ENCODE measurements at places on chromosomes 2 and 18. TPM values are rescaled to one million over a fixed set of nuclear protein-coding genes. Genes with fewer than 3 reads are reported as not detected.

ADRA2B gene
- 1.2 TPM for total RNA-seq

AQP12B gene
- not detected for total RNA-seq

ZSWIM2 gene
- 1.2 TPM for total RNA-seq

GYPC gene
- 175 TPM for total RNA-seq

CYB5A gene
- 353 TPM for total RNA-seq

AFF3 gene
- total RNA-seq: 4.5 TPM

DNA sequence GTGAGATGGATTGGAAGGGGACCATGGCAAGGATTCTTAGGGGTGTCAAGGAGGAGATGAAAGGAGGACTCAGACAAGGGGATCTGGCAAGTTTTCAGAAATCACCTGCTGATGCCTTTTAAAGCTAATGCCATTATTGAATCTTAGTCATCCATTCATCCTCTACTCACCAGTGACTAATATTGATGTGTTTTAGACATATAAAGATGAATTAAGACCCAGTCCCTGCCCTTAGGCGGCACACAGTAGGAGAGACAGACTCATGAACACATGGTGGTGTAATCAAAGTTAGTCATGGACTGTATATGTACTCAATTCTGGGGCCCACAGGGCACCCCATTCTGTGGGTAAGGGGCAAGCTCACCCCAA, 56.5 kb upstream of the ATL2 start:
- DNase-seq: no peak

DNA sequence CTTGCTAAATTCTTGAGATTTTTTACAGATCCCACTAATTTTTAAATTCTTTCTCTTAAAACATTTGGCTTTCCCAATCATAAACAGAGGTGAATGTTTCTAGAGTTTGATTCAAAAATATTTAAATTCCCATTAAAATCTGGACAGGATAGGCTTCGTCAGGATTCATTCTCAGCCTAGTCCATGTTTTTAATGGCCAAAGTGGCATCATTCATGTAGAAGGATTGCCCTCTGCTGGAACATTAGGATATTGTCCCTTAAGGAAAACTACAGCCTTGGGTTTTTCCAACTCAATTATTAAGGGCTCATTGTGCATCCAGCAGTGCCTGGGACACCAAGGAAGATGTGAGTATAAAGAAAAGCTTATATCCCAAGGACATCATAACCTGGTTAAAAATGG, 71.7 kb downstream of the TPGS2 start:
- DNase-seq: no peak

- DNase-seq: no peak
These were observed 43.0 kb upstream of the EFEMP1 start for GRCh38 chr2:55966401-55967118.

GRCh38 chr2:7999683-8000476, 682.0 kb upstream of the ID2 start:
- no peak for DNase-seq

DNA sequence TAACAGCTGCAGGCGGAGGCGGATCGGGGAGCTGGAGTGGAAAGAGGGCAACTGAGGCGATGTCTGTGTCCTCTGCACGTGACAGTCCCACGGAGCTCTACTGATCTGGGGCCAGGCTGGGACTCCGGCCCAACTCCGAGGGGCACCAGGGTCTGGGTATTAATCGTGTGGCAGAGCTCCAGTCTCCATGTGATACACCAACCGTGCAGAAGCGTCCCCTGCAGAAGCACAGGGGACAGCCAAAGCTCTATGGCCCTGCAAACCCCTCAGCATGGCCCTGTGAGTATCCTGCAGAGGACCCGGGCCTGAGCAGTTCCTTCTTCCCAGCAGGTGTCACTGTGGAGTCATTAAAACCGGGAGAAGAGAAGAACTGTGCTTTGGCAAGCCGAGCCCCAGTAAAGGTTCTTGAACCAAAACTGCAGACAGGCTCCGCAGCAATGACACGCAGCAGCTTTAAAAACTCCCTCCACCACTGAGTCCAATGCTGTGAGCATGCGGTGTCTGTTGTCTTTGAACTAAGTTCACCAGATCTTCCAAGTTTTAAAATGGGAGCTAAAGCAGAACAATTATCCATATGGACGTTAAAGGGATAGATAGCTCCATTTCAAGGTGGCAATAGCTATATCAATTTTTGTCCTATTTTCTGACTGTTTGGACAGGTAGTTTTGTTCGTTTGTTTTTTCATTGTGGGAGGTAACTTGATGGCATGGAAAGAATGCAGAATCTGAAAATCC, 79.4 kb downstream of the TMEM182 start:
- DNase-seq: no peak

- no peak for DNase-seq
These were observed 879 bp upstream of the GALNT5 start for GRCh38 chr2:157256626-157257025.

- DNase-seq: no peak
These were observed 61.0 kb downstream of the TMEM163 start for GRCh38 chr2:134657650-134658250.

DNA sequence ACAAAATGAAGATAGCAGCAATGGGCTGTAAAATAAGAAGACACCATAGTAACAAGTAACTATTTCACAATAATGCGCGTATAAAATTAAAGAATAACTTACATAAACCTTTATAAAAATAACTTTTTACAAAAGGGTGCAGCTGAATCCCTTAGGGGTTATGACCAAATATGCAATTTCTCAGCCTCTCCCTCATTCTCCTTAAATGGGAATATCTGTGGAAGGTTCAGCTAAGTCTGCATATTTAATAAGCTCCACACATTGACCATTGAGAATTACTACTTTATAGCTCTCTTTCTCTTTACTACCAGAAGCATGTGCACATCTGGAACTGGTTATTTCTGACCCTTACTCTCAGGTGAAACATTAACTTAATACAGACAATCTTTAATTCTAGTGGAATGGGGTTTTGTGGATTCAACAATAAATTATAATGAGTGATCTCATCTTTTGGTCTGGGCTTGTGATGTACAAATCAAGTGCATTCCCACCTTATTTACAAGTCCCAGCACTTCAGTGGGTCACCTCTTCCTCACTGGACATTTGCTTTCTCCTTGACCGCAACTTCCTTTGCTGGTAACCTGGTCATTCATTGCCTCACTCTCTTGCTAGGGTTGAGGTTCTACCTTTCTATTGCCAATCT, 15.7 kb downstream of the ARHGAP15 start:
- DNase-seq: no peak

GRCh38 chr18:22914633-22915032, 18.5 kb upstream of the RBBP8 start:
- DNase-seq: no peak

DNA sequence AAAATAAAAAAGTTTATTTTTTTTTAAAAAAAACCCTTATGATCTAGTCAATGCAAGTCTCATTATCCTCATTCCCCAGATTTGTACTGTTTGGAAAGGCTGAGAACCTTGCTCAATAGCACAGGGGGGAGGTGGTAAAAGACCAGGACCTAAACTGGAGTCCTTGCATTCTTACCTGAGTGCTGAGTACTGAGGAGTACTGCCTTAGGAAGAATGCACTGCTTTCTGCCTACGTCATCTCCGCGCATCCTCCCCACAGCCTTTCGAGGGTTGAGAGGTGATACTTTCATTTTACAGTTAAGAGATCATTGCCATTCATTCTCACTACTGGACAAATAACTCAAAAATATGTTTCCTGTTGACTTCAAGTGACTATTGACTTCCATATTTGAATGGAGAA, 73.8 kb downstream of the MAP3K20 start:
- no peak for DNase-seq

DNA sequence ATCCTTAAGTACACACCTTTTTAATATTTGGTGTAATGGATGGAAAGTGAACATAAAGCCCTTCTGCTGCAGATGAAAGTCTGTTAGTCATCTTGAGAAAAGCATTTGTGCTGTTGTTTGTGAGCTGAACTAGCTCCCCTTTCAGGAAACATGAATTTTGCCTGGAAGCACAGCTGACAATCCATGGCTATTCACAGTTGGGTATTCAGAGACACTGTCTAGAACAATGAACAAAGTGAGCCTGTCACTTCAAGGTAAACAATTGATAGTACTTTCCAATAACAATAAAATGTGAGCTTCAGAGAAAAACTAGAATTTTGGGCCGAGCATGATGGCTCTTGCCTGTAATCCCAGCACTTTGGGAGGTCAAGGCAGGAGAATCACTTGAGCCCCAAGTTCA, 6.8 kb upstream of the EFHD1 start:
- no peak for DNase-seq

DNA sequence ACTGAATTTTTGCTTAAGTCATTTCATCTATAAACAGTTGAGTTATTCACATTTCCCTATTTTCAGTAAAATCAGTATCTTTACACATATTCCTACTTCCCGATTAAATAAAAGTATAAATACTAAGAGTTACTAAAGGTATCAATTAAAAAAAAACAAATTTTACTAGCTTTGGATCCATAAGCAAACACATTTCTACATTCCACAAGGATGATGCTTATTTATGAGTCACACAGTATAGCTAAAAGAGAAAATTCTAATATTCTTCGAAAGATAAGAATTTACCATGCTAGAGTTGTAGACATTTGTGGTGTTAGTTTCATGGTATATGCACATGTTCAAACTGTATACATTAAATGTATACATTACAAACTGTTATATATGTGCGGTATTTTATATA, 23.7 kb downstream of the PGAP1 start:
- DNase-seq: no peak

DNA sequence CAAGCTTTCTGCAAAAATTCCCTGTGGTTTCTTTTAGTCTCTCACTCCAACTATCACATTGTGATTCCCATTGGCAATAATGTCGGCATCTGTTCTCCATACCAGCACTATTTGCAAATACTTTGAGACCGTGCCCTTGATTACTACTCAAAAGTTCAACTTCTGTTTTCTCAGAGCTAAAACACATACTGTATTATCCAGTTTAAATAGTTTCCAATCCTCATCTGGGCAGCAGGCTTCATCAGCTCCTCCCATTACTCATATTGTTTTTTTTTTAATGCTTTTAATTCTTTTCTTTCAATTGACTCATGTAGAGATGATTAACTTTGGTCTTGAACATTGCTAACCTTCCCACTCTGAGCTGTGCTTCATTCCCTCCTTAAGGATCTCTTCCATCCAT, 135.8 kb downstream of the METTL8 start:
- DNase-seq: no peak

All from mesenteric fat pad (tissue), 1 donor.